ENCODE measurements at places on chromosomes 6 and 20.

- no peaks in the 10 kb centered on the region for H3K4me1 ChIP-seq
- no peaks in the 10 kb centered on the region for H3K27me3 ChIP-seq
- H3K4me3 ChIP-seq = no peak overlapping the region
- no peak for DNase-seq
- H3K27ac ChIP-seq = no peak overlapping the region
Observed at GRCh38 chr20:13611611-13612125, 27.1 kb downstream of the TASP1 start.

DNA sequence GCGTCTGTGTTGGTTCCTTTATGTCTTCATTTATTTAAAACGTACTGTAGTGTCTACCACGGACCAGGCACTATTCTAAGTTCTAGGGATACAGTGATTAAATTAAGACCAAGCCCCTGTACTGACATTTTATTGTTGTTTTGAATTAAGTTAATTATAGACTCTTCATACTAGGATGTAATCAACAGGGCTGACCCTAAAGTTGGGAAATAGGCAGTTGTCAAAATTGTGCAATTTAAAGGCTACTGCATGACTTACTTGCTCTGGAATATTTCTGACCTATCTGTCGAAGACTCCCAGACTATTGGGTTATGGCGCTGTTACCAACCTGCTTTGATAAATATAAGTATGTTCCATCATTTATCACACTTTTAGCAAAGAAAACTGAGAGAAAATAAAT, 6.7 kb downstream of the MYO6 start:
- H3K27ac ChIP-seq = no peak overlapping the region
- H3K27me3 ChIP-seq = peaks cover 39% of the 10 kb centered on the region
- DNase-seq = no peak
- no peaks in the 10 kb centered on the region for H3K36me3 ChIP-seq

GRCh38 chr20:33010674-33011449, 3.4 kb downstream of the BPIFB2 start:
- no peak overlapping the region for H3K4me3 ChIP-seq
- H3K27ac ChIP-seq = no peak overlapping the region
- DNase-seq = no peak

DNA sequence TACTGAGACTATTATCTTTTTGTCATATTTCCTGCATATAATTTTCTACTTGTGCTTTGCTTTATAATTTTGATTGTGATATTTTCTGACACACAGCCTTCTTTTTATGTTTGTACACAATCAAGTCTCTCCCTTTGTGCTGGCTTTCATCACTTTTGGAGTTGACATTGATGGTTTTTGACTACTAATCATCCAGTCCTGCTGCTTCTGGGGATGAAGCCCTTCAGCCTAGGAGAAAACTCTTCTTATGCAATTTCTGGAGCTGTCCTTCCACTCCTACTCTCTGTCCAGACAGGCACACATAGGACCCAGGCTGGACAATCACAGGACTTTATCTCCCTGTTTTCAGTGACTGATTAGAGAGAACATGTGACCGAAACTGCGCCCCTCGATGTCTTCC, 515.0 kb downstream of the KIF16B start:
- no peak for DNase-seq
- no peak overlapping the region for H3K27ac ChIP-seq
- H3K36me3 ChIP-seq = no peaks in the 10 kb centered on the region
- H3K4me3 ChIP-seq = no peak overlapping the region
- H3K27me3 ChIP-seq = no peaks in the 10 kb centered on the region

- H3K27me3 ChIP-seq = no peaks in the 10 kb centered on the region
- peak overlapping the region; percentile 9 for H3K4me3 ChIP-seq
- DNase-seq = peak; percentile 35
- peak overlapping the region; percentile 89 for H3K27ac ChIP-seq
- H3K36me3 ChIP-seq = peaks cover 5% of the 10 kb centered on the region
Observed at GRCh38 chr6:159094444-159095252, 49.9 kb upstream of the TAGAP start.

GRCh38 chr6:72944660-72945059, 280.6 kb downstream of the KHDC1L start:
- H3K27me3 ChIP-seq = no peaks in the 10 kb centered on the region
- no peaks in the 10 kb centered on the region for H3K4me1 ChIP-seq
- H3K4me3 ChIP-seq = no peak overlapping the region
- no peak for DNase-seq
- no peak overlapping the region for H3K27ac ChIP-seq

- no peaks in the 10 kb centered on the region for H3K36me3 ChIP-seq
- no peak overlapping the region for H3K4me3 ChIP-seq
- H3K27me3 ChIP-seq = peaks cover 7% of the 10 kb centered on the region
- peaks cover 4% of the 10 kb centered on the region for H3K4me1 ChIP-seq
- DNase-seq = no peak
Observed at GRCh38 chr20:48463916-48464315, 363.9 kb downstream of the PREX1 start.

DNA sequence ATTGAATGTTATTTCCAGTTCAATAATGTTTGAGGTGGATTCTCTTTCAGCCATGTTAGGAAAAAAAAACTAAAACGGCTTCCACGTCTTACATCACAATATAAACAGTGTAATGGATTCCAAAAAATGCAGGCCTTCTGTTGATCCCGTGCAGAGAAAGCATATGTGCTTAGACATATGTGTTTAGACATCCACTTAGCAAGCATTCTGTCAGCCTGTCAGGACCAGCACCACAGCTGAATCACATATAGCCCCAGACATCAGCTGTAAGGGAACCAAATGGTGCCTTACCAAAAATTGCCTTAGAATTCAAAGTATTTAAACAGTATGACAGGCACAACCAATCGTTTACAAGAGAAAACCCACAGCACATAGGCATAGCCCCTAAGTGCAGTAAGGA, 304.9 kb downstream of the EYA4 start:
- H3K4me3 ChIP-seq = no peak overlapping the region
- H3K4me1 ChIP-seq = no peaks in the 10 kb centered on the region
- peaks cover 3% of the 10 kb centered on the region for H3K27me3 ChIP-seq
- H3K27ac ChIP-seq = no peak overlapping the region
- no peak for DNase-seq

Data from activated CD4-positive, alpha-beta T cell treated with anti-CD3 and anti-CD28 coated beads, Interleukin-2, amount 10 ng/mL, durations not matched to agents 7 days and 5 days (primary cell).